ENCODE measurements at places on chromosomes 3 and 15.

- no peak for DNase-seq
These were observed 18.6 kb downstream of the MAP3K13 start for GRCh38 chr3:185381320-185382058.

- no peak for DNase-seq
These were observed 26.1 kb upstream of the VPS8 start for GRCh38 chr3:184785890-184786279.

DNA sequence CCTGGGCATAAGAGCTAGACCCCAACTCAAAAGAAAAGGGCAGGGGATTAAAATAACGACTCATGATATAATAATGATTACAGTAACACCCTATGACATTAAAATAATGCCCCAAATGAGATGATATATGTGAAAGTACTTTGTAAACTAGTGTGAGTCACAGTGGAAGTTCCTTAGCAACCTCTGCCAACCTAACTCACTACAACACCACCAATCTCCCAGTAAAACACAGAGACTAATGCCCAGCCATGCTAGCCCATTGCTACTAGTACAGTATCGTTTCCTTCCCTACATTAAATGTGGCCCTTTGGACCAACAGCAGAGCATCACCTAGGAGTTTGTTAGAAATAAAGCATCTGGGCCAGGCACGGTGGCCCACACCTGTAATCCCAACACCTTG, 11.2 kb upstream of the ADAMTS7 start:
- DNase-seq: no peak

DNA sequence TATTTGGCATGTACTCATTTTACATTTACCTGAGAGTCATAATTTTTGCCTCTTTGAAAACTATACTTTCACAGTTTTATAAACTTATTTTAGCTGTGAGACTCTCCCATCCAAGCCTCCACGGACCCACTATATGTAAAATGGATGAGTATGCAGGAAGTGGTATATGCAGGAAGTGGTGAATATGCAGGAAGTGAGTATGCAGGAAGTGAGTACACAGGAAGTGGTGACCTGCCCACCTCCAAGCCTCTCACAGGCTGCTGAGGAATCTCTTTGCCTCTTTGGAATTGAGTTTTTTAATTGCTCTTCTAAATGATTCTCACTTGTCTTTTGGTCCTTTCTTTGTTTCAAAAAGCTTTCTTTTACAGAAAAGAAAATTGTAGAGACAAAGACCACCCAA, 85.2 kb downstream of the KBTBD8 start:
- no peak for DNase-seq

GRCh38 chr15:64586259-64586870, 126.0 kb downstream of the ZNF609 start:
- DNase-seq: no peak

DNA sequence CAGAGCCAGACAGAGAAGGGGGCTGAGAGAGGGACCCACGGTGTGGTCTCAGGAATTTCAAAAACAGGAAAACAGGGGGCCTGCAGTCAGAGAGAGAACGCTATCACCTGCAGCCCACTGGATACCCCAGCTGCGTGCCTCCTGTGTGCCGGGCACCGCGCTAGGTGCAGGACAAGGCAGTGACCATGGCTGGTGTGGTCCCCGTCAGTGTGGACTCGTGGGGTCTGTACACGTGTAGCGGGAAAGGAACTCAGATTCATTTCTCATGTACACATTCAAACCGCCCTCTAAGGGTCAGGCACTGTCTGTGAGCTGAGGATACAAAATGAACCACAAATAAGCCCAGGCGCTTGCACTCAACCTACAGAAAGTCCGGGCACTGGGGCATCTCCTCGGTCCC, 20.9 kb downstream of the SSUH2 start:
- DNase-seq: no peak

GRCh38 chr3:38254872-38255271, 10.7 kb upstream of the SLC22A13 start:
- DNase-seq: no peak

GRCh38 chr3:106309274-106309673, 440.5 kb upstream of the CBLB start:
- no peak for DNase-seq

Measured in stimulated activated CD8-positive, alpha-beta memory T cell treated with anti-CD3 and anti-CD28 coated beads, Interleukin-7, amount 100 ng/mL, for 1 hour (primary cell).